ENCODE measurements at places on chromosomes 16 and 17.

DNA sequence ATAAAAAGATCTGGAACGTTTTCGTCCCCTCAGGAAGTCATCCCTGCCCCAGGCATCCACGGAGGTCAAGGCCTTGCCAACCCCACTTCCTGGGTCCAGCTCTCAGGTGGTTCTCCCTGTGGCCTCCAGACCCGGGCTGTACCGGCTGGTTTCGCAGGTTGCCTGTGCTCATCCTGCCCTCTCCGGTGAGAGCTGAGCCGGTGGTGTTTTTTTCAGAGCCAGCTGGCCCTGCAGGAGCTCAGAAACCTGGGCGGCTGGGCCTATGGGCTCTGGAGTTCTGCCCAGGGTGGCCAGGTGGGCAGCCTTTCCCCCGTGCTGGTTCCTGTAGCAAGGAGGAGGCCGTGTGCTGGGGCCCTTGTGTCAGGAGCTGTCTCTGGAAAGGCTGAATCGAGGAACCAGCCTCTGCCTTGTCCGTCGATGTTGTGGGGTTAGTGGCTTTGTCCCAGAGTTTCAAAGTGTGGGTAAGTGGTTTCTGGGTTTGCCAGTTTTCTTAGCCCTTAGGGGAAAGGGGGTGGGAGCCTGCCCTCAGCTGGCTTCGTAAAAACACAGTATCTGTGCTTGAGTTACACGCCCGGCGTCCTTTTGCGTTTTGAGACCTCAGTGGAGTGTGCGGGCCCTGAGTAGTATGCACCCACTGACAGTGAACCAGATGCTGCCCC, 23.6 kb downstream of the C16orf90 start:
- no peak for DNase-seq

DNA sequence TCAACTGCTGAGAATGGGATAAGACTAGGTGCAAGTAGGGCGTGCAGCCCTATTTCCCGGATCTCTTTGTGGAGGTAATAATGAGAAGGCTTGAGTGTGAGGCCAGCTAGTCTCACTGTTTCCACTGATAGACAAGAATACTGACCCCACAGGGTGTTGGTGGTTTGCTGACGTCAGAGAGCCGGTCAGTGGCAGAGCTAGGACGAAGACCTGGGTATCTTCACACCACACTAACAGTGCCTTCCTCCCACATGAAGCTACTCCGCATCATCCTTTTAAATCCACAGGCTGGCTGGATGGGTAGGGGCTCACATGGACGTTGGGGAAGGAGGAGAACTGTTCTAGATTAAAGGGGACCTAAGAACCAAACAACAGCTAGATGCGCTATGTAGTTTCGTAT, 68.0 kb downstream of the ZFHX3 start:
- no peak for DNase-seq

GRCh38 chr16:7372095-7372494, 39.5 kb downstream of the RBFOX1 start:
- no peak for DNase-seq

DNA sequence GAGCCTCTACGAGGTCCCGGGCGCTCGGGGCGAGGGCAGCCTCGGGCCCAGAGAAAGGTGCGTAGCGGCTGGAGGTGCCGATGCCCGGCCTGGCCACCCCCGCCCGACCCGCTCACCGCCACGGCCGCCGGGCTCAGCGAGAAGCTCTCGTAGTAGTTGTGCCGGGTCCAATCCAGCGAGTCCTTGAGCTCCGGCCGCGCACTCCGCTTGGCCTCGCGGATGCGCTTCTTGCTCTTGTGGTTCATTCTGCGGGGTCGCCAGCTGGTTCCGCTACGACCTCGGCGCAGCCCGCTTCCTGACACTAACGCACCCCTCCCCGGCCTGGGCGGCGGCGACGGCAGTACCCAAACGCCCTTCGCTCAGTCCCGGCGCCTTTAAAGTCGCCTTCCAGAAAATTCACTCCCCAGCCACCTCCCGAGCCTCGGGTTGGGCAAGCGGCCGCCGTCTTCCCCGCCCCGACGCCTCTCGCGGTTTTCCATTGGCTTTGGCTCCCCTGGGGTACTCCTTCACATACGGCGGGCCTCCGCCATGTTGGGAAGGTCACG, at the start of gene JMJD6:
TSS of gene JMJD6 (minus strand) at position 376 of the 545 bp plus-strand sequence. CDS start at position 245, 131 bp downstream.
- peak; percentile 96 for DNase-seq

DNA sequence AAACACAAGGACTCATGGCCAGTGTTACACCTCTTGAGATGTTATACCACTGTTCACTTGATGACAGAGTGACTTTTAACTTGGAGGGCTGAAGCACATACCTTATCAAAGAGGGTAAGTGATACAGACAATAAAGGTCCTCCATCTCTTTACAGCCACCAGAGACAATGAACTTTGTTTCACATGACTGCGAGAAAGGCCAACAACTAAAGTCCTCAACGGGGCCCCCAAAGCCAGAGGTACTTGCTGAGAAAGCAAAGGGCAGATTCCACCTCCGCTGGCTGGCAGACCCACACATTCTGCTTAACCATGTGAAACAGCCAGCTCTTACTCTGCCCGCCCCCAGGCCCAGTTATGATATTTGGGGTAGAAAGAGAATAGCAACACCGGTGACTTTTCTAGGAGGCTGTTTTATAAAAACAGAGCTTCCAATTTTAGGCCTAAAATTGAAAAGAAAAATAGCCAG, 21.4 kb downstream of the DCUN1D3 start:
- DNase-seq, result no peak

GRCh38 chr16:66953462-66954096, 7.5 kb upstream of the CES3 start:
- DNase-seq, result no peak

GRCh38 chr17:9979463-9979995, 74.5 kb upstream of the RCVRN start:
- DNase-seq, result no peak

DNA sequence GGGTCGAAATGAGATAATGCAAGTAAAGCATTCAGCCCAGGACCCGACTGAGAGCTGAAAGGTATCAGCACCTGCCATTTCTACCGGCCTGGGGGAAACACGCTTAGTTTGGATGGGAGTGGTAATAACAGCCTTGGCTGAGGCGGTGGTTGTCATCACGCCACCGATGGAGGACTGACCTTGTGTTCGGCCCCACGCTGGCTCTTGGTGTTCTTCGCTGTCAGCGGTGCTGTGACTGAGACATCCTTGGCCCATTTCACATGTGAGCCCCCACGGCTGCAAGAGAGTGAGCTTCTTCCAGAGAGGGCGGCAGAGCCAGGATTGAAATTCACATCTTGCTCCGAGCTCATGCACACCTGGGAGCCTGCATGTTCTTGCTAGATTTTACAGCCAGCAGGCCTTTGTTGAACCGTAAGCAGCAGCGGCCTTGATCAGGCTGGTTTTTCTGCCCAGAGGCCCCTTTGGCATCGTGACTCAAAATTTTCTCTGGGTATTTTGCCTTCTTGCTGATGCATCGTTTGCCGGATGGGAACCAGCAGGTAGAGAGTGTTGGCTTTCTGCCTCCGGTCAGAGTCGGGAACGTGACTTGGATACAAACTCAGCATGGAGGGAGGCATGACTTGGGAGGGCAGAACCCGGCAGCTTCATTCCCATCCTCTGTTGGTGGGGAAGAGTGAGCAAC, 341.5 kb downstream of the SNX29 start:
- DNase-seq, result no peak

GRCh38 chr17:45298546-45299285, 18.1 kb downstream of the MAP3K14 start:
- DNase-seq, result no peak

DNA sequence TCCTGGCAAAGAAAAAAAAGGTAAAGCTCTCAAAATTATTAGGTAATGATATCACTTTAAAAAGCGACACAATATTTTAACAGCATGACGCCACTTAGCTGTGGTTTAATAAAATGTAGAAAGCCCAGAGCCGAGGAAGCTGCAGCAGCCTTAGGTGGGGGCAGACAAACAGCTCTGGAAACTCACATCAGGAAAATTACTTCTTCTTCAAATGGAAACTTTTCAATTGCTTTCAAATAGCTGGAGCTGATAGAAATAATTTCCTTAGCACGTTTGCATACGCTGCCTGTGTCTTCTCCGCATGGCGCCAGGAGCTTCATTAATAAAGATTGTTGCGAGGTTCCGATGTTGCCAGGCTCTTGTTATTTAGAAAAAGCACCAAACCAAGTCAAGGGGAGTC, 835.3 kb upstream of the EEF2KMT start:
- DNase-seq, result no peak

GRCh38 chr16:81401035-81401950, 43.3 kb upstream of the CMIP start:
- DNase-seq, result no peak

DNA sequence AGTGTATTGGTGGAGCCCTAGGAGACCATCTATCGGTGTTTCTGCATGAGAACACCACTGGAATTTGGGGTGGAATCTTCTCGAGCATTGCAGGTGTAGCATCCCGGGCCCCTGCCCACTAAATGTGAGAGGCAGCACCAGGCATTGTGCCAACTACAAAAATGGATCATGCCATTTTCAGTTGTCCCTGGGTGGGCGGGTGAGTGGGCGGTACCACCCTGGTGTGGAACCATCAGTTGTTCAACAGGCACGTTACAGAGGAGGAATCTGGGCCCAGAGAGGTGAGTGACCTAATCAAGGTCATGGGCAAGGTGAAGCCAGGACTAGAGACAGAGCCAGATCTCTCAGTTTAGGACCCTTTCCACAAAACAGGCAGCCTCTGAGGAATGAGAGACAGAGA, 8.8 kb downstream of the PIPOX start:
- no peak for DNase-seq

DNA sequence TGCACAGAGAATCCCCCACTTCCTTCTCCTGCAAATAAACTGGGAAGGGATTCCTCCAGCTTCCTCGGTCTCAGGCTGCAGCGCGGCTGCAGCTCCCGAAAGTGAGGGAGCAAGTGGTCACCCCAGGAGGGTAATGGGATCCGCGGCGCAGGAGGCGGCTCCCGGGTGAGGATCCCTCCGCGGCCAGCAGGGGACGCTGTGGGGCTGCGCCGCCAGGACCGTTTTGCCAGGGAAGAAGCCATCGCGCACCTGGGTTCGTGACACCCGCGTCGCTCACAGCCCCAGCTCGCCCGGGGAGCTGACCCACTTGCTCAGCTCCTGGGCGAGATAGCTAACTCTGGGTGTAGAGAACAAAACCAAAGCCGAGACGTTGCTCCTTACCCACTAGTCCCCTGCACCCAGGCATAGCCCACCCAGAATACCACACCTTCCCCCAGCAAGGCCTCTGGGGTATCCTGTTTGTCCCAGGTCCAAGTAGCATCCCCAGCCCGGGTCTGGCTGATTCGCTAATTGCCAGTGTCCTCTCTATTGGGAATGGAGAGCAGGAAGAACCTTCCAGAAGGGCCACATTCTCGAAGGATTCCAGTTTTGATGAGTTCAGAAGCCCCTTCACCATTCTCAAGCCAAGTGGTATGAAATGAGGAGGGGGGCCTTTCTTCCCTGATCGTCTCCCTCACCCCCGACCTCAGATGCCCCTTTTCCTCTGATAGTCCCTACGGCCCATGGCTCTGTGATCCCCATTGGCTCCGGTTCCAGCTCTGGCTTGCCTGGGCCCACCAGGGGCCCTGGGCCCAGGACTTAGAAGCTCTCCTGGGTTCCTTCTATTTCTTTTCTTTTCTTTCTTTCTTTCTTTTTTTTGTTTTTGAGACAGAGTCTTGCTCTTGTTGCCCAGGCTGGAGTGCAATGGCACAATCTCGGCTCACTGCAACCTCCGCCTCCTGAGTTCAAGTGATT, 14.1 kb downstream of the CYGB start:
- no peak for DNase-seq

DNA sequence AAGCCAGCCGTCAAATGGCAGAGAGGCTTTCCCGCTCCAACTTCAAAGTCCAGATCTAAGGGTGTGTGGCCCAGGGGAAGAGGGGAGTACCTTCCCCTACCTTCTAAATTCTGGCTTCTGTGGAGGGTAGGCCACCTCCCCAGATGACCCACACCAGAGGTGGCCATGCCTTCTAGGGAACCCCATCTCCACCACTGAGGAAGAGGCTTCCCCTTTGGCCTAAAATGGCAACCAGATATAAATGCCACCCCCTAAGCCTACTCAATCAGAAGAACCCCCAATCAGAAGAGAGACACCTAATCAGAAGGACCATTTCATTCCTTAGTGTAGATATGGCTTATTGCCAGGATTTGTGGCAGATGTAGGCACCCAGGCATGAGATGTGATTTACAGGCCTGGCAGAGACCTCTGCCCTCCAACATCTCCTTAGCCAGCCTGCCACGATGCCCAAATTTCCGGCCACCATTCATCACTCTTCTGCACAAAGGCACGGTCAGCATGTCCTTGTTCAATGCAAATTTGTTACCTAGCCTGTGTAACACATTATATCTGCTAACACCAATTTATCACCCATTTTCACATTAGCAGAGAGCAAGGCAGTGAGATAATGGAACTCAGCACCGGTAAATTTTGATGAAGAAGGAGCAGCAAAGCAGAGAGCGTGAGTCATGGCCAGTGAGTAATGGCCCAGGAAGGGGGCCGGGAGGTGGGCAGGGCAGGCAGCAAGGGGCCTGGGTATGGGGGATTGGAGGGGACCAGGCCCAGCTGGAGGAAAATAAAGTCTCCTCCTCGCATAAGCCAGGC, 1.2 kb upstream of the MGAT5B start:
- peak; percentile 70 for DNase-seq

GRCh38 chr16:87063543-87063942, 253.6 kb downstream of the C16orf95 start:
- DNase-seq, result no peak

DNA sequence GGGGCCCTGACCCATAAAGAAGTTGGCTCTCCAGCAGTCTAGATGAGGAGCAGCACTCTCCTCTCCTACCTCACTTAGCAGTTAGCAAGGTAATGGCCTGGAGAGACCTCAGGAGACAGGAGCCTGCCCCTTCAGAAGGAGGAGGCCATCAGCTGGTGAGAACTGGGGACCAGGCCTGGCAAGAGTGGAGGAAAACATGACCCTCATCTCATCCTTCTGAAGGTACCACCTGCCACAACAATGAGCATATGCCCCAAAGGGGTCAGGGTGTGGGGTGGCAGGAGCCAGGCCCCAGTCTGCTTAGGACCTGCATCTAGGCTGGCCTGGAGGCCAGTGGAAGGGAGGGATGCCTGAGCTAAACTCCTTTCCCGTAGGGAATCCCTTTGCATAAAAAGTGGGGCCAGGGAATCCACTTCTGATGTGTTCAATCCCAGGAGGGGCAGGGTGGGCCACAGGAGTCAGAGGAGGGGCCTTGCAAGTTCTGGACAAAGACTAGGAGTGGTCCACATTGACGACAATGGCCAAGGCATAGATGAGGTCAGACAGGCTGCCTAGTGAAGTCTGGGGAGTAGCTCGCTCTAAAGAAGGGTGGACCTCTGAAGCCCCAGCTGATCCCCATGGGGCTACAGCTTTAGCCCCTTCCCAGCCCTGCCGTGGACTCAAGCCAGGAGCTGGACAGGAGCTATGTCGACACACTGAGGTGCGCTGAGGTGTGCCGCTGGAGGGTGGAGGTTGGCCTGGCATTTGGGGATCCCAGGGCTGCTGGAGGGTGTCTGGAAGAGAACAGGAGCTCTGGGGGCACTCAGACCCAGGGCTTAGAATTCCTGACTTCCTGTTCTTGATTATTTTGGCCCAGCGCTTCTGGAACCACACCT, 986 bp downstream of the SEBOX start:
- DNase-seq, result no peak

All from fibroblast of skin of right quadriceps (primary cell).